ENCODE measurements at places on chromosomes 3 and 15. TPM values are rescaled to one million over a fixed set of nuclear protein-coding genes. Genes with fewer than 3 reads are reported as not detected.

Gene RHOV
- total RNA-seq, result 0.76 TPM

GRCh38 chr15:86645925-86646500 lies 566.3 kb downstream of the AGBL1 start:
- no peak for DNase-seq

DNA sequence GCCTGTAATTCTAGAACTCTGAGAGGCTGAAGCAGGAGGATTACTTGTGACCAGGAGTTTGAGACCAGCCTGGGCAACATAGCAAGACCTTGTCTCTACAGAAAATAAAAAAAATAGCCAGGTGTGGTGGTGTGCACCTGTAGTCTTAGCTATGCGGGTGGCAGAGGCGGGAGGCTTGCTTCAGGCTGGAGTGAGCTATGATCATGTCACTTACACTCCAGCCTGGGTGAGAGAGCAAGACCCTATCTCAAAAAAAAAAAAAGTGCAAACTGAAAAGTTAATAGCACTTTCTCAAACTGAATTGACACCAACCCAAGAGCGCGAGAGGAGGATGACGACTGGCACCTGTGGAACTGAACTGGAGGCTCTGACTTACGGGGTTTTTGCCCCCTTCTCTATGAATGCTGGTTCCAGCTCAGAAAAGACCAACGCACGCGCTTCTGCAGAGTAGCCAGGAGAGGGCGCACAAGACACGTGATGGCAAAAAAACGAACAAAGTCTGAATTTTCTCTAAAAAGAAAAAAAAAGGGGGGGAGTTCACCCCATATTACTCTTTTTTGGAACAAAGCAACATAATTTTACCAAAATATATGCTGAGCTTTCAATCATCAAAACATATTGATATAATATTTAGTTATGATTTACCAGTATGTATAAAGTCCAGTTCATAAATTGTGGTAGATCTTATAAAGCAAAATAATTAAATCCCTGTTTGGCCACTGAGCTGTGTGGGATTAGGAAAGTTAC lies 23.7 kb downstream of the CFAP92 start:
- peak; percentile 51 for DNase-seq

DNA sequence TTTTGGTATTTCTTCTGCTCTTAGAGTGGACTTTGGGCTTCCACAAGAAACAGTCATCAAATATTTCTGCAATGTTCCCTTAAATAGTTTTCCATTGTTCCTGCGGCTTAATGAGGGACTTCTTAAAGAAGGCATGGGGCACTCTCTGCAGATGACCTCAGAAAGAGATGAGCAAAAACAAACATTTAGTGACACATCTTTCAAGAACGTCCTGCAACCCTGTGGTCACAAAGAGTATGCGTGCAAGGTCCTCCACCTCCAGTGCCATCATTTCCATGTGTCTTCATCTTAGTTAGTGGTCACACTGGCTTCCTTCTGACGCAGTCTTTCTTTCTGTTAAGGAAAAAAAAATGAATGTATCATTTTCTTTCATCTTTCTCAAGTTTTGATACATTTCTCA lies 56.2 kb downstream of the GREM1 start:
- DNase-seq, result no peak

Gene ASB14
- total RNA-seq, result 0.28 TPM

GRCh38 chr15:33618350-33618749 lies 307.6 kb downstream of the RYR3 start:
- DNase-seq, result no peak

DNA sequence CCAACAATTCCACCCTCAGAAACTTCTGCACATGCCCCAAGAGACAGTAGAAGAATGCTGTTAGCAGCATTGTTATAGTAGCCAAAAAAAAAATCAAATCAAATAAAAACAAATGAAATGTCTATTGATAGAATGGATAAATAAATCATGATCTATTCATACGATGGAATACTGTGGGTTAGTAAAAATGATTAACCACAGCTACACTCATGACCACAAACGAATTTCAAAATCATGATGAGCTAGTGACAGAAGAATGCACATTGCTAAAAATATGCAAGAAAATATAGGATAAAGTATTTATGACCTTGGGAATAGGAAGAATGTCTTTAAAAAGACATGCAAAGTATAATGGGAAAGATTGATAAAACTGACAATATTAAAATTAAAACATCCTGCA lies 57.5 kb upstream of the ACAN start:
- no peak for DNase-seq

GRCh38 chr3:133964547-133964946 lies 65.2 kb downstream of the SLCO2A1 start:
- no peak for DNase-seq

Gene CFAP100
- 0.98 TPM for total RNA-seq

Gene CAND2
- total RNA-seq, result 6.8 TPM

GRCh38 chr15:58182460-58183163 lies 44.4 kb downstream of the AQP9 start:
- peak; percentile 38 for DNase-seq

GRCh38 chr3:129622226-129622874 lies 15.9 kb upstream of the PLXND1 start:
- no peak for DNase-seq

DNA sequence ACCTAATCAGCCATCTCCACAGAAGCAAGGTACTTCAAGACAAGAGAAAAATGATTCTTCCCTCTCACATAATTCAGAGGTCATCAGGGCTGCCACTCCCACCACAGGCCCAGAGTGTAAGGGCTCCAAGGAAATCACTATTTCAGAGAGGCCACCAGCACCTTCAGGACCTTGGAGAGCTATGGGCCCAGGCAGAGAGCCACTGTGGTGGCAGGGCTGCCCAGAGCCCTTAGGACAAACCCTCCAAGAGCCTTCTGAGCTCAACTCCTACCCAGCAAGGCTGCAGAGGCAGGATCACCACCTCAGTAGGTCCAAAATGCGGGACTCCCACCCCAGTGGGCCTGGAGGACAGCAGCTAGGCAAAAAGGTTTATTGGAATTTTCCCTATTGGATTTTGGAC lies 17.9 kb upstream of the FAN1 start:
- no peak for DNase-seq

GRCh38 chr3:60582288-60582687 lies 669.0 kb downstream of the FHIT start:
- DNase-seq, result no peak

DNA sequence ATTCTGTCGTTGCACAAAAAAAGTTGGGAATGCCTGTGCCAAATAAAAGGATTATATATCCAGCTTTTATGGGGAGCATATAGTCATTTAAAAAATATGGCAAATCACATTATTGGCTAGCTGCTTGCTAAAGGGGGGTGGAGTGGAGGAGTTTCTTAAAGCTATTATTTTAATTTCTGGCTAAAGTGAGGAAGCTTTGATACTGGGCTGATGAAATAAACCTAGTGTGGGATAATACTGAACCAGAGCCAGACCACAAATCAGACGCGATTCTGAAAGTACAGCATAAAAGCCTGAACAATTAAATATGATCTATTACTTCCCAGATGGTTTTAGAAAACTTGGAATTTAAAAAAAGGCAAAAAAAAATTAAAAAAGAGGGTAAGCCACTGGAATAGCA lies 14.4 kb downstream of the POLR2M start:
- no peak for DNase-seq

Gene IGSF11
- total RNA-seq, result not detected

Gene UQCRC1
- total RNA-seq, result 194 TPM

Gene GOLGA6L6
- total RNA-seq, result not detected

DNA sequence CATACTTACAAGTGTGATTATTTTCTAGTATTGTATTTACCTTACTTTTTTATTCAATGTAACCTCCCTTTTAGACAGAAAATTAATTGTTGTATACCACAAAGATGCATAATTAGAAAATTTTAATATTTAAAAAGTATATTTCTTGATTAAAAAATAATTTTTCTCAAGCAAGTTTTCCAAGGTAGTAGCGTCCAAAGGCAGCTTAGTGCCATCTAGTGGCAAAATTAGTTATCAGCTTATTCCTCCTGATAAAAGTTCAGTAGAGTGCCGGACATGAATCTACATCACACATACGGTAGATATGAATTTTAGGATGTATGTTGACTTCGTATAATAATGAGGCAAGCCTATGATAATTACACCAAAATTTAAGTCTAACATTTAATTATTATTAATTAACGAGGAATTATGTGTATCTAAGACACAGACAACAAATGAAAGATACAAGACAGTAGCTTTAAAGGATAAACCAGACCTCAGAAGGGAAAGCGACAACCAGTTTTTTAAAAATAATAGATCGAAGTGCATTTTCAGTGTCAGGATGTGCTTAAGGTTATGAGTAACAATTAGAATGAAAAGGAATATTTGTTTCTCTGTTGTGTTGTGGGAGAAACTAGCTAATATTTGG lies 405.9 kb downstream of the ROBO1 start:
- no peak for DNase-seq
